ENCODE measurements at places on chromosomes 16 and 17.
A peak's percentile ranks its signal among the peaks of the same experiment; 100 is the strongest.

DNA sequence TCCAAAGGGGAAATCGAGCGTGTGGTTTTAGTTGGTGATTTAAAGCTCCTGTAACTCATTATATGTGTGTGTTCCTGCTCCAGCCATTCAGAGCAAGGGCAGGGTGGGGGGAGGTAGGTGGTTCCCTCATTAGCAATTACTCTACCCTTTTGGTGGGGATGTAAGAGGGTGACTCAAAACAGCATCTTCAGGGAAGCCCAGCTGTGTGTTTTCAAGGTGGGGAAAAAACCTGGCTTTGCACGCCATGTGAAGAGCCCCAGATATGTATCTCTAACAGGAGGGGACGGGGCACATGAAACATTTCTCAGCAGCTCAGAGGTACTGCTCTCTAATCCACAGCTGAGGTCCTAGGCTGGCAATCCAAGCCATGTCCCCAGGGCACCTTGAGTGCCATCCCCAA is 241.3 kb upstream of the ZFHX3 start:
- peak; percentile 20 for DNase-seq

GRCh38 chr17:50087246-50087911 is 7.8 kb upstream of the PDK2 start:
- peak; percentile 71 for DNase-seq

DNA sequence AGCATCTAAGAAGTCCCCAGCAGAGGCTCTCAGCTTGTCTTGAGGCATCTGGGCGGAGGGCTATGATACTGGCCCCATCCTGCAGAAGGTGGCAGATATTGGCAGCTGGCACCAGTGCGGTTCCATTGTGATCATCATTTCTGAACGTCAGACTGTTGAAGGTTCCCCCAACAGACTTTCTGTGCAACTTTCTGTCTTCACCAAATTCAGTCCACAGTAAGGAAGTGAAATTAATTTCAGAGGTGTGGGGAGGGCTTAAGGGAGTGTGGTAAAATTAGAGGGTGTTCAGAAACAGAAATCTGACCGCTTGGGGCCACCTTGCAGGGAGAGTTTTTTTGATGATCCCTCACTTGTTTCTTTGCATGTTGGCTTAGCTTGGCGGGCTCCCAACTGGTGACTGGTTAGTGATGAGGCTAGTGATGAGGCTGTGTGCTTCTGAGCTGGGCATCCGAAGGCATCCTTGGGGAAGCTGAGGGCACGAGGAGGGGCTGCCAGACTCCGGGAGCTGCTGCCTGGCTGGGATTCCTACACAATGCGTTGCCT is at the start of gene CIITA:
Gene CIITA (plus strand): TSS at position 404 of the 543 bp plus-strand sequence. CDS start 129 bp downstream, at position 533.
- peak; percentile 91 for DNase-seq

DNA sequence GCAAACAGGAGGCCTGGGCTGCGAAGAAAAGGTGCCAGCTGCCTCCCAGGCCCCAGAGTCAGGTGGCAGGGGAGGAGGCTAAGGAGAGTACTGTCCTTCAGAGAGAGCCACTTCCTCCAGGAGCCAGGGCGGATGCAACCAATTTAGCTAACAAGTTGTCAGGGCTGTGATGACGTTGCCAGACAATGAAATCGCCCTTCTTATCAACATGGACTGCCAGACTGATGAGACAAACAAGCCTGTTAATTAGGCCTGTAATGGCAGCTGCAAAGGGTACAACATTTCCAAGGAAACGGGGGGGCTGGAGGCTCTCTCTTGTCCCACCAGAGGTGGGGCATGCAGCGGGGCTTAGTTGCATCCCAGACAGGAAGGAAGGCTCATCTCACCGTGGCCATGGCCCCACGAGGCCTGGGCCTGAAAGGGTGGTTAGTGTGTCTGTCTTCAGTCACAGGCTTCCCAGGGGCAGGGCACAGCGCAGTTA is 111.8 kb downstream of the SDK2 start:
- no peak for DNase-seq

GRCh38 chr16:20799599-20799998 is 6.7 kb downstream of the ERI2 start:
- DNase-seq, result peak; percentile 18

- no peak for DNase-seq
These were observed 7.3 kb downstream of the C16orf54 start for GRCh38 chr16:29738514-29738913.

DNA sequence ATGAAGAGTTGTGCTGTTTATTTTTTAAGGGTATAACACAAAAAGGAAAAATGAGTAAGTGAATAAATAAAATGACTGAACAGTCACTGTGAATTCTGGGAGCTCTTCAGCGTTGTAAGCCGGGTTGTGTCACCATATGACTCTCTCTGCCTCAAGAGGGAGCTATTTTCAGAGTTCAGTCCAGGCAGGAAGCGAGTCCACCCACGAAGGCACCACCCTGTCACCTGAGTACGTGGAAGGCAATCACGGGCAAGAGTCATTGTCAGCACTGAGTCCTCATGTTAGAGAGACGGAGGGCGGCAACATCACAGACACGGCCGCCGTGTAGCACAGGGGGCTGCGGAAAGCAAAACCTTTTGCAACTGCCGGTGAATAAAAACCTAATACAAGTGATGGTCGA is 227.6 kb downstream of the UTP18 start:
- DNase-seq, result no peak

DNA sequence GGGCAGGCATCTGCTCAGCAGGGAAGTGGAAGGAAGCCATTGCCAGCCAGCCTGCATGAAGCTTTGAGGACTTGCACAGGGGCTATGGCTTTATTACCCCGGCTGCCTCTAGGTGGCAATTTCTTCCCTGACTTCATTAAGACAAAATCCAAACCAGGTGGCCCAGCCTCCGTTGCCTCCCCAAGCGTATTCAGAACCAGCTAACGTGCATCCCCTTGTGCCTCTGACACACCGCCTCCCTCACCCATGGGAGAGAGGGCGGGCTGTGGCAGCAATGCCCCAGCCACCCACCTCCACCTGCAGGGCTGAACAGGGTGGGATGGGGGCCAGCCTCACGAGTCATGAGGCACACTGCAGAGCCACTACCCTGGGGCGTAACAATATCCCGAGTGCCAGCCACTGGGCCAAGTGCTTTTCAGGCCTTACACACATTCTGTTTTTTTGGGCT is 6.8 kb downstream of the KIFC3 start:
- DNase-seq, result peak; percentile 52

DNA sequence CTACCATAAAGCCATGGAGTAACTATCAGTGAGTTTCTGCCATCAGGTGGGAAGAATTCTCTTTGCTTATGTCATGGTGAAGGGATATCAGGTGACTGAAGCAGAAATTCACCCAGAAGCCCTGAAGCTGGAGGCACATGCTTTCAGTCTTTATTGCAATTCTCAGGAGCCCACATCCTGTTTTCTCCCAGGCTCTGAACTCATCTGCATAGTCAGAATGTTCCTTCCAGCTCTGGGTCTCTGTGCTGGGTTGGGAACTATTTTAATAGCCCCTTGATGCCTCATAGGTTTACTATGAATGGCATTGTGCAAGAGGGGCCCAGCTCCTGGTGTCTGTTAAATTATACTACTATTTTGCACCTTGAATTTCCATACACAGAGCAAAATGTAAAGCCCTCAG is 198.4 kb upstream of the SOX9 start:
- peak; percentile 88 for DNase-seq

DNA sequence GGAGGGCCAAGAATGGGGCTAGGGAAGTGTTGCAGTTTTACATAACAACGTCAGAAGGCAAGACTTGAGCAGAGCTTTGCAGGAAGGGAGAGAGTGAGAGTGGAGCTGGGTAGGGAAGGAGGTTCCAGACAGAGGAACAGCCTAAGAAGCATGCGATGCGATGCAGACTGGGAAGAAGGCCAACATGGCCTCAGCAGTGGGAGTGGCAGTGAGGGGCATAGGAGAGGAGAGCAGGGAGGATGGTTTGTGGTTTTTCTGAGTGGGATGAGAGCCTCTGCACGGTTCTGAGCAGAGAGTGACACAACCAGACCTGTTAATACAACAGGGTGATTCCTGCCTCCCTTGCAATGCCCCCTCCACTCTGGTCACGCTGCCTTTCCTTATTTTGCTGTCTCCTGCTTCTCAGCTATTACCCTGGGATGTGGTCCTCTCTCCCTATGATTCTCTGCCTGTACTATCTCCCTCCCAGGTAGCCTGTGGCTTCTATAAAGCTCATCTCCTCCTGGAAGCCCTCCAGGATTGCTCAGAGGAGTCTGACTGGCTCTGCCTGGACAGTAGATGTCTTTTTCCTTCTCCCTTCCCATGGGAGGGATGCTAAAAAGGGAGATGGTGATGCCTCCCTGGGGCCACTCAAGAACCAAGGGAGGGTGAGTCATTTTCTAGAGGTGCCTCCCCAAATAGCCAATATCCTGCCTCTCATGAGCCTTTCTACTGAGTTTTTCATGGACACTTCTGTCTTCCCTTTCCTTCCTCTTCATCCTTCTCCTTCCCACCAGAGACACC is 38.7 kb upstream of the NGFR start:
- peak; percentile 94 for DNase-seq

DNA sequence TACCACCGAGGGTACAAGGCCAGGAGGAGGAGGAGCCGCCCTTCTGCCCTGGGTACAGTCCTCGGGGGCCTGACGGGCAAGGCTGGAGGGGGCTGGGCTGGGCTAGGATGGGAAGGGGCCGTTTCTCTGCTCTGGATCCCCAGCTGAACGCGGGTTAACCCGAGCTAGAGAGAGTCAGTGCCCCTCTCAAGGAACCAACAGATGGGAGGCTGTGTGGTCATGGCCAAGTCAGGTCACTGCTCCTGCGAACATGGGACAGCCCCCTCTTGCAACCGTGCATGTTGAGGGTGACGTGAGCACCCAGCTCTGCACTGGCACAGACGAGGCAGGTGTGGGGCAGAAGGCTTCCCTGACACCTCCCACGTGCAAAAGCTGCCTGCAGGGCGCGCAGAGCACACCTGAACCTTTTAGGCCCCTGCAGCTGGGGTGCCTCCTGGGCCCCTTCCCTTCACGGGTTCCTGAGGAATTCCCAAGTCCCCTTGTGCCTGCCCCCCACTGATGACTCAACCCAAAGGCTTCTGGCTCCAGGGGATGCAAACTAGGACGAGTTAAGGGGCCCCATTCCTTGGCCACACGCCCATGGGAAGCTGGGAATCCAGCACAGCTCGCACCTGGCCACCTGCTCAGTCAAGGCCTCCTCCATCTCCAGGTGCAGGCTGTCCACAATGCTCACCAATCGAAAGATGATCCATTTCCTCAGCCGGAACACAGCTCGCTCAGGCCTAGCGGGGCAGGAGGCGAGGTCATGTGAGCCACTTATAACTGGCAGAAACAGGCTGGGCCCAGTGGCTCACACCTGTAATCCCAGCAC is 6.3 kb downstream of the MYBBP1A start:
- no peak for DNase-seq

DNA sequence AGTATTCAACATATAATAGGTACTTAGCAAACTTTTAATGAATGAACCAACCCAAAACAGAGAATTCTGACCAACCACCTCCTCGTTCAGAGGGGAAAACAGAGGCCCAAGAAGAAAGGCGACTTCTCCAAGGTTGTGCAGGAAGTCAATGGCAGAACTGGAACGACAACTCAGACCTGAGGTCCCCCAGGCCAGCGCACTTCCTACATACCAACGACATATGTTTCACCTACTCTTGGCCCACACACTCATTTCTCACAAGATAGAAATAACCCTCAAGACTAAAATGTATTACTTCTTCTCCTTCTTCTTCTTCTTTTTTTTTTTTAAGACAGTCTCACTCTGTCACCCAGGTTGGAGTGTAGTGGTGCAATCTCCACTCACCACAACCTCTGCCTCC is 14.4 kb downstream of the CHCT1 start:
- DNase-seq, result no peak

DNA sequence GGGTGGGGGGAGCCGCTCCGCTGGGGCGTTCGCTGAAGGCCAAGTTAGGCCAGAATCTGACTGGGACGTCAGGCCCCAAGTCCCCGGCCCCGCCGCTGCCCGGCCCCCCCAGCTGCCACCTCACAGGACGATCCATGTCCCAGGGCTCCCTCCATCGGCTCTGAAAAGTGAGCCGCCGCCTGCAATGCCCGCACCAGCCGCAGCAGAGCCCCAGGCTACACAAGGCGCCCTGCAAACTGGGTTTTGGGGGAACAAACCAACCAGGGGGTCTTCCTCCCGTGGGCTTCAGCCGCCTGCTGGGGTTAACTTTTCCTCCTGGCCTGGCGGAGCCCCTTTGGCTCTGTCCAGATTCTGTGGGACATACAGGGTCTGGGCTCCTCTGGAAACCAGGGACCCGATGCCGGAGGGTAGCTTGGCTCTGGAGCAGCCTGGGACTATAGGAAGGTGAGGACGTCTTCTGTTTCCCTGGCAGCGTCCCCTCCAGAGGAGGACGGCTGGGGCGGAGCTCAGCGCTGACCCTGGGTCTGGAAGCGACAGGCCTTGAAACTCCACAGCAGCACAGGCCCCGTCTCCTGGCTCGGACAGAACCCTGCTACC is 835 bp downstream of the NME4 start:
- peak; percentile 81 for DNase-seq

DNA sequence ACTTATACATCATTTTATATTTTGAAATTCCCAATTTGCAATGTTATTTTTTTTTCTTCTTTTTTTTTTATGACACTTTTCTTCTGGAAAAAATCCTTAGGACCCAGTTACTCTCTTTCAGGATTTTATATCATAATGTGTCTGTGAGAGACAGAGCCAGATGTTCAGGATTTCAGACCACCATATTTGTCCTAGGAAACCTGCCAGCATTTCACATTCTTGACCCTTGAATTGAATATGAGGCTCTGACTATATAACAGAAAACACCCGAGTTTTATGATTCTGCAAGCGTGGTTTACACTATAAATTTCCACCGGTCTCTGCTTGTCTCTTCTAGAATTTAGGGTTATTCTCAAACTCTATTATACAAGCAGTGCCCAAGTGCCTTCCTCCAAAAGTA is 621.0 kb downstream of the WWOX start:
- no peak for DNase-seq

DNA sequence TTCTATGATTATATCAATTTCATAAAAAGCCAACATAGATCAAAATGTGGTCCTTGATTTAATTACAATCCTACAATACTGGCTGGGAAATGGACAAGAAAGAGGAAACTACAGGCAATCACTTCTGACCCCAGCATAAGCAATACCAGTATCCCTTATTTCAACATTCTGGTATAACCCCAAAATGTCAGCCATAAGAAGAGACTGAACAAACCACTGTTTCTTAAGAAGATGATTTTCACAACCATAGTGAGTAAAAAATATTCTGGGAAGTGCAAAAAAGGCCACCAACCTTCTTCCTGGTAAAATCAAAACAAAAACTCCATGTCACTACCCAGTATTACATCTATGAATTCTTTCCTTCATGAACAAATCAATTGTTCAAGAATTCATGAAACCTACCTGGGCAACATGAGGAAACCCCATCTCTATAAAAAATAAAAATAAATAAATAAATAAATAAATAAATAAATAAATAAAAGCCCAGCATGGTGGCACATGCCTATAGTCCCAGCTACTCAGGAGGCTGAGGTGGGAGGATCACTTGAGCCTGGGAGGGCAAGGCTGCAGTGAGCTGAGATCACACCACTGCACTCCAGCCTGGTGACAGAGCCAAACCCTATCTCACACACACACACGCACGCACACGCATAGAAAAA is 7.5 kb downstream of the N4BP1 start:
- DNase-seq, result no peak

- DNase-seq, result no peak
These were observed 49.2 kb downstream of the METTL16 start for GRCh38 chr17:2462481-2462880.

- no peak for DNase-seq
These were observed 14.0 kb upstream of the STAC2 start for GRCh38 chr17:39239640-39240314.

- no peak for DNase-seq
These were observed 18.9 kb downstream of the ARSG start for GRCh38 chr17:68310152-68310551.

GRCh38 chr17:9179602-9180001 is 158.3 kb downstream of the NTN1 start:
- no peak for DNase-seq

All from fibroblast of skin of abdomen (primary cell).